ENCODE measurements at places on chromosomes 4 and X.

GRCh38 chr4:2714061-2714770, 41.9 kb downstream of the TNIP2 start:
- no peak for DNase-seq

DNA sequence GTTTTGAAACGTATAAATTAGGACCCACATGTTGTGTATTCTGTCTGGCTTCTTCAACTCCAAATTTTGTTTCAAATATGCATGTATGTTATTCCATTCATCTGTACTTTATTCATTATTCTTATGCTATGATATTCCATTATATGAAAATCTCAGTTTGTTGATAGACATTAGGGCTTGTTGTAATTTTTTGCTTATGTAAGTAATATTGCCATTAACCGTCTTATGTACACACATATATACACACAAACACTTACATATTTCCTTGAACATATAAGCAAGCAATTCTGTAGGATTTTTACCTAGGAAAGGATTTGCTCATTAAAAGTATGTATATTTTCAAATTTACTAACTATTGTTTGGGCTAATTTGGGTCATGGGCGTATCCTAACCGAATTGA, 808.0 kb upstream of the MAGEB2 start:
- no peak for DNase-seq

- no peak for DNase-seq
Measured at GRCh38 chr4:177190995-177191580, 118.6 kb upstream of the NEIL3 start.

- no peak for DNase-seq
Measured at GRCh38 chr4:62544428-62544827, 1344.3 kb downstream of the ADGRL3 start.

DNA sequence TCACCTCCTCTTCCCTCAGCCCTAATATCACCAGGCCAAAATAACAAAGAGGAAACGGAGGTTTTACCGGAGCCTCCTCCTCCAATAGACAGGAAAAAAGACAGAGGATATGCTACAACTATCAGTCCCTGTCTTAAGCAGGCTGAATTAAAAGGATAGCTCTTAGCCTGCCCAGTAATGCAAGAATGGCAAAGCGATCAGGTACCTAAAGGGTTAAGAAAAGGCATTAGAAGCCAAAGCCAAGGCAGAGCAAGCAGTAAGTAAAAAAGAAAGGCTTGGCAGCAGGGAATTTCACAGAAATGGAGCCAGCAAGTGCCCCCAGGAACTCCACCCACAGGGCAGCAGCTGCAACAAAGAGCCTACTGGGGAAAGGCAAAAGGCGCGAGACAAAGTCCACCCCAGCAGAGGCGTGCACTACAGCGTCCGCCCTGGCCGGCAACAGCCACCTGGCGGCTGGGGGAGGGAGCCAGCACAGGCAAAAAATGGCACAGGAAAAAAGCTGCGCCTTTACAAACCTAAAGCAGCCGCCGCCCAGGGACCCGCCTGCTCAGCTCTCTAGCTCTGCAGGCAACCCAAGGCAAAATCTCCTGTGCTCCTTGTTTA, 220.6 kb upstream of the ZC4H2 start:
- DNase-seq, result no peak

- no peak for DNase-seq
Measured at GRCh38 chr4:129917651-129918050, 821.7 kb downstream of the C4orf33 start.

DNA sequence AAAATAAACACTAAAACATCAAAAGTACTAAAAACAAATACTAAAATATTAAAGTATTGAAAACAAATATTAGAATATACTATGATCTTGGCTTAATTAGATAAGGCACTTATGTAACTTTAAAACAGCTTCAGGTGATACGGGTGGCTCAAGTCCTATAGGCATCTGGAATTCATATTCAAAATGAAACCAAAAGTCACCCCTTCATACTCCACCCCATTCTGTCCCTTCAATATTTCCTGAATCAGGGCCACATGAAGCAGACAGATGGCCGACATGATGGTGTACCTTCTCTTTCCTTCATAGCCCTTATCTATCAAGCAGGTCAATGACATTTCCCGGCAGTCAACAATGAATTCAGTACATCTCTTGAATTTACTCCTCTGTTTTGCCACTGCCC, 71.9 kb upstream of the MAGEB10 start:
- no peak for DNase-seq

DNA sequence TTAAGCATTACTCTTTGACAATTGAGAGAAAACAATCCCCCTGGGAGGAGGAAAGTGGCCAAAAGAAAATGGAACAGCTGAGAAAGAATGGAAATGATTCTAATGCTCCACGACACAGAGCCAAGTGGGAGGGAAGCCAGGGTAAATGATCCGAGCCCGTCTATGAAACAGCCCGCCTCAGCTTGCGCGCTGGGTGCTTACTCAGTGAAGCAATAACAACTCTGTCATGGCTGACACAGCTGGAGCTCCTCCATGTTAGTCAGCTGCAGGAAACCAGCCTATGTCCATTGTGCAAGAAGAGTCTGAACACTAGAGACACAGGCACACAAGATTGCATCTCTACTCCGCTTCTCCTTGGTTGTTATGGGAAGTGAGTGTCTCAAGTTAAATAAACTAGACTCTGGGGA, 19.3 kb downstream of the NOA1 start:
- no peak for DNase-seq

DNA sequence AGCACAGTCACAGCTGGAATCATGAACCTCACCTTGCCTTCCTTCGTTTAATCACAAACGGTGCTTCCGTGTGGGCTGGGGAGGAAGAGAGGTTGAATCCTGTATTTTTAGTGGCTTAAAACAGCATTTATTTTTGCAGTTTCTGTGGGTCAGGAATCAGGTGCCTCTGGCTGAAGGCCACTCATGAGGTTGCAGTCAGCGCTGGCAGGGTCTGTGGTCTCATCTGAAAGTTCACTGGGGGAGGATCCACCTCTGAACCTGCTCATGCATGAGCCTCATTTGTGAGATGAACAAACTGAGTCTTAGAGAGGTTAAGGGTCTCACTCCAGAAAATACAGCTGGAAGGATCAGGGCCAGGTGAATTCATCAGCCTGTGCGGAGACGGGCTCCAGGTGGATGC, 17.1 kb upstream of the ABLIM2 start:
- no peak for DNase-seq

- no peak for DNase-seq
Measured at GRCh38 chr4:24781999-24782745, 13.2 kb upstream of the SOD3 start.

DNA sequence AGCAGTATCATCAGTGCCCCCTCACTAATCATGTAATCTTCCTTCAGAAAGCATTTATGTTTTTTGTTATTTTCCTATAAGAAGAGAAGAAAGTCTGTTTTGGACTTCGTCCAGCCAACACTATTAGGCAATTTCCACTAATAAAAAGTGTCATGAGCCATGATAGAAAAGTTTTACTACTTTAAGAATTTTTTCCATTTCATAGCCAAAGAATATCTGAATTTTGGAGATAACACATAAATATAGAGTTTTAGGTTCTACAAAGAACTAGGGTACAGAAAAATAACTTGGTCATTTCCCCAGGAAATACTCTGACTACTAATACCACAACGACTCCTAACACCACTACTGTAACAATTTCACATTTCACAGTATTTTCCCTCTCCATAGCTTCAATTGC, 41.8 kb upstream of the VEGFC start:
- DNase-seq, result no peak

- DNase-seq, result no peak
Measured at GRCh38 chr4:13641084-13641483, 13.6 kb upstream of the BOD1L1 start.

DNA sequence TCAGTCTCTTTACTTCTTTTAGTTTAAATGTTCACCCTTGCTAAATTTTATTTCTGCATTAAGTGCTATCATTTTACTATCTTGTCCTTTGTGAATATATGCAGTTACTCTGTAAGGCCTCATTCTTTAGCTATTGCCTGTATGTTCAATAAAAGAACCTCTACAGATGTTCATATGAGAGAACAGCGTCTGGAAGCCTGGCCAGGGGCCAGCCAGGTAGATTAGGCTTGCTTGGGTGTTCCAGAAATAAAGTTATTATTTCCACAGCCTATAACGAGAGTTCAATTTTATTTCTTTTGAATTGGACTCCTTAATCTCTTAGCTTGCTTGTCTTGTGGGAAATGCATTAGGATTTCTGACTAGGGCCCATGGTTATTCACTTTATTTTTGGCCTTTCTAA, 214.5 kb downstream of the TLL1 start:
- no peak for DNase-seq

DNA sequence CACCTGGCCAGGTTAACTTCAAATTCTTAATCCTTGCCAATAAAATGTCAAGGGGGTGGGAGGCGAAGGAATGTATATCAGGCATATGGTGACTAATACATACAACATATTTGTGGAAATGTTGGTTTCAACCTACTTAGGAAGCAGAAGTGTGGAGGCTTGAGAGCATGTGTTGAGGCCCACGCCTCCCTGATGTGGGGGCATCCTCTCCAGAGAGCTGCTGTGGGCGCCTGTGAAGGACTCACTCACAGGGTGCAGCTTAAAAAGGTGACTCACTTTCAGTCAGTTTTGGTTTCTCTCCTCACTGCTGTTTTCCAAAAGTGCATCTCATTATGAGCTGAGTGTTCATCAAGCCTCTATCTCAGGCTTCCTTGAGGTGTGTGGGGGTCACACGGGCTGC, 27.5 kb downstream of the LNX1 start:
- no peak for DNase-seq

GRCh38 chr4:99848591-99849001, 32.0 kb downstream of the DAPP1 start:
- DNase-seq, result no peak
